ENCODE measurements at places on chromosomes 7 and 10. TPM values are rescaled to one million over a fixed set of nuclear protein-coding genes. Genes with fewer than 3 reads are reported as not detected.

The BMPR1A gene
- 94.3 TPM for total RNA-seq

The RASSF4 gene
- total RNA-seq = 13.9 TPM

The GATA3 gene
- total RNA-seq = 5.9 TPM

The LIPN gene
- total RNA-seq = not detected

The PTEN gene
- total RNA-seq = 88.9 TPM

The GJD4 gene
- total RNA-seq = not detected

The ACSM6 gene
- total RNA-seq = not detected
